Cardiac septum (tissue), 1 donor: ENCODE measurements at places on chromosomes 1 and 21.

GRCh38 chr1:203308328-203308922 is 3.1 kb downstream of the BTG2 start:
- no peak for DNase-seq

GRCh38 chr1:51000160-51000559 is 30.1 kb downstream of the CDKN2C start:
- DNase-seq = no peak

GRCh38 chr1:206568779-206569352 is 43.4 kb downstream of the EIF2D start:
- no peak for DNase-seq

DNA sequence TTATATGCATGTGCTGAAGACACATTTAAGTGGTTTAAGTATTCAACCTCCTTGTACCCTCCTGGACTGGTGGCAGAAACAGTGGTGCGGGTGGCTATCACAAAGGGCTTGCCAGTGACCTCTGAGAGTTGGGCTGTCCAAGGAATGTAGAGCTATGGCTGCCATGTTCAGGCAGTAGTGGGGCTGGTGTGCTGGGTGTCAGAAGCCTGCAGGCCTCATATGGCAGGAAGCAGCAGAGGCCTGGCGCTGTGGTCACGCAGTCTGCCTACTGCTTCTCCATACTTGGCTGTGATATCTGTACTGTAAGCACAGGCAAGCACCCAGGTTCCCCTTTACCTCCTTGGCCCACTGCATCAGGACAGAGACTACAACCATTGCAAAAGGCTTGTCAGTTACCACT is 870.0 kb downstream of the LRRIQ3 start:
- no peak for DNase-seq

DNA sequence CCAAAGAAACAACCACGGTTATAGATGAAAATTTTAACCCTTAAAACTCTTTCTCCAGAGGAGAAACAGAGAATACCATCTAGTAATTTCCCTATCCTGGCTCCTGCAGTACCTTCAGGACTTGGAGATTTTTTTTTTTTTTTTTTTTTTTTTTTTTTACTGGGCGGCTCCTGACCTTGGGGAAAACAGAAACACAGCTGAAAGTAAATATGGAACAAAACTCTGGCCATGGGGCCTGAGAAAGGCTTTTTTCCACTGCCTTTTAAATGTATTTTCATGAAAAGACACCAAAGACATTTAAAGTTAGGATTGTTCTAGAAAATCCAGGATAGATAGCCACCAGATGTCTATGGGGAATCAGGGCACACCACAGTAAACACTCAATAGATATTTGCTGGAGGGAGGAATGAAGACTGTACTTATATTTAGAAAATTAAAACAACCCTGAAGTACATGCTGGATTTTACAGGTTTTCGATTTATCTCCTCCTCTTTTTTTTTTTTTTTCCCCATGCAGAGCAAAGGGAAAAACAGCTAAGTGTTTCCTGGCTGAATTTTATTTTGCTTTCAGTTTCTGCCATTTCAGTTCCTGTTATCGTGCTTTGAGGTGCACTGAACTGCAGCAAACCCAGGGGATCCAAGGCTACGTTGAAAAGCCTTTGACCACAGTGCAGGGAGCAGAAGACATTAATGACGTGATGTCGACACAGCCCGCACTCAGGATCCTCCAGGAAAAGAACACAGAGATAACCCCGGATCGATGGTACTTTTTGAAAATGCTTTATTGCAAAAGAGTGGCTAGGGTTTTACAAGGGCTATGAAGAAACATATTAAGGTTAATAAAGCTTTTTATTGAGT is 35.7 kb upstream of the CNN3 start:
- no peak for DNase-seq

DNA sequence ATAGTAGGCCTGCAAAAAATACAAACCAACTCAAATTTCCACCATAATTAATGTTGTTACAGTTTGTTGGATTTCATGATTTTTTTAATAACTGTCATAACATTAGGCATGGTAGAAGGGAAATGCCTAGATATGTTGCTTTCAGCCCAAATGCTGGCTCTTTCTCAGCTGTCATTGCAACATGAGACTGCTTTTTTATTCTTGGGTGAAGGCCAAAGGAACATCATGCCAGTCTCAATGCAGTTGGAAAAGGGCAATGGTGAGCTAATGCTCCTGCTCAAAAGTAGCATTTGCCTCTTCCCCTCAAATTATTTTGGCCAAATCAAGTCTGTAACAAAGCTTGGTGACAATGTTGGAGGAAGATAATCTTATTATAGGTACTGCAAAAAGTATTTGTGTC is 877.7 kb upstream of the PRMT6 start:
- DNase-seq = no peak

DNA sequence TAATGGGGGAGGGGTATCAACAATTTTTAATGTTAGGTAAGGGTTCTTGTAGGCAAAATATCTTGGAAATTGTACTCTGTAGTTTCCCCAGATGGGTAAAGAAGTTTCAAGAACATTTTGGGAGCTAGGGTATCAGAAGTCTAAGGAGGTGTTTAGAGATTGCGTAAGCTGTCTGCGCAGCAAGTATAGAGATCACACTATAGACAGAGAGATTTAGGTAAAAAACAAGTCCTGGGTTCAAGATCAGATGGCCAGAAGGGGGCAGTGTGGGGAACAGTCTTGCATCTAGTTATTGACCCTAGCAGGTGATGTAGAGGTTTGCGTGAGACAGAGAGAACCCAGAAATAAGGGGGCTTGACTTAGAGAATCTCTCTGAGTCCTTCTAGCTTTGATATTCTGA is 80.8 kb downstream of the S1PR1 start:
- no peak for DNase-seq

GRCh38 chr1:100597061-100597741 is 59.3 kb downstream of the GPR88 start:
- no peak for DNase-seq

GRCh38 chr1:31786366-31787060 is 22.4 kb upstream of the ADGRB2 start:
- DNase-seq = no peak

DNA sequence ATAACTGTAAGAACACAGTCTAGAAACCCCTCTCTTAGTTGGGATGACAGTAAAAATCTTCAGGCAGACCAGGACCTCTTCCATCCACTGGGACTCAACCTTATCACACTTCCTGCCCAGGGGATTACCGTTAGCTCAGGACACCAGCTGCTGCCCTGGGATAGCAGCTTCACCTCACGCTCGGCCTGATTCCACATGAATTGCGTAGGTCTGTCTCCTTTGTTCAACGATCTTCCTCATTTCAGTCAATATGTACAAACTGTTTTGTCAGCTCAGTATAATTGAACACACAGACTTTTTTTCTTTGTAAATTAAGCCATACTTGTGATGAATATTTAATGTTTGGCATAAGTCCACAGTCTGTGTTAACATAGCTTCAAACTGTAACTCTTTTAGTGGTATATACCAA is 290.4 kb downstream of the GRIK1 start:
- no peak for DNase-seq

- DNase-seq = no peak
Measured at GRCh38 chr1:229943988-229944743, 122.9 kb upstream of the GALNT2 start.

GRCh38 chr21:46492851-46493250 is 34.2 kb downstream of the DIP2A start:
- DNase-seq = no peak

- no peak for DNase-seq
Measured at GRCh38 chr1:56206391-56206790, 373.0 kb downstream of the PLPP3 start.

DNA sequence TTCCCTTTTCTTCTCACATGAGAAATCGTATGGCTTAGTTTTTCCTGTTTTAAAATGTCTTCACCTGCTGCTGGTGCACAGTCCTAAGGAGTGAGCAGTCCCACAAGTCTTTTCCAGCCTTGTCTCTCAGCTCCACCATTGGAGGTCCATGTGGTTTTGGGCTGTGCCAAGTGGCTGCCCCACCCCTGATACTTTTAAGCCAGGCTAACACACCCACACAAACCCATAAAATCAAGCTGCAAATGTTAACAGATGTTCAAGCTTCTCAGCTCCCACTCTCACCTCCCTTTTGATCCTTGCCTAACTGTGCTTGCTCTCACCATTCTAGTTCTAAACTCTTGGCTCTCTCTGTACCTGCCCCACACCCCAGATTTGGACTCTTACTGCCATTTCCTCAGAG is 74.5 kb upstream of the COL24A1 start:
- DNase-seq = no peak

GRCh38 chr1:218878369-218878768 is 295.3 kb upstream of the LYPLAL1 start:
- DNase-seq = no peak

DNA sequence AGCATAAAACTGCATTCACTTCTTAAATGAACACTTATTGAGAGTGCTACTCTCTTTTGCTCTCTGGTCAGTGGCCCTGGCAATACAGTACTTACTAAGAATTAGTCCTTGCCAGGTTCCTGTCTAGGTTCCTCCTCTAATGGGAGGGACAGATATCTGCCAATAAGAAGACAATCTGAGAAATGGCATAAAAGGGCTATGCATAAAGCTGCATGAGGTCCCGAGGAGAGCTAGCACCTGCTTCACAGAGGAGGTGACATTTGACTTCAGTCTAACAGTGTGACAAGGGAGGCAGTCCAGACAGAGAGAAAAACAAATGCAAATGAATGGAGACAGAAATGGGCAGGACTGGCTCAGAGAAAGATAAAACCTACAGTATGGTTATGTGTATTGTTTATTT is 357.1 kb upstream of the SGIP1 start:
- DNase-seq = no peak

GRCh38 chr21:43345746-43346409 is 81.1 kb downstream of the SIK1 start:
- DNase-seq = no peak

DNA sequence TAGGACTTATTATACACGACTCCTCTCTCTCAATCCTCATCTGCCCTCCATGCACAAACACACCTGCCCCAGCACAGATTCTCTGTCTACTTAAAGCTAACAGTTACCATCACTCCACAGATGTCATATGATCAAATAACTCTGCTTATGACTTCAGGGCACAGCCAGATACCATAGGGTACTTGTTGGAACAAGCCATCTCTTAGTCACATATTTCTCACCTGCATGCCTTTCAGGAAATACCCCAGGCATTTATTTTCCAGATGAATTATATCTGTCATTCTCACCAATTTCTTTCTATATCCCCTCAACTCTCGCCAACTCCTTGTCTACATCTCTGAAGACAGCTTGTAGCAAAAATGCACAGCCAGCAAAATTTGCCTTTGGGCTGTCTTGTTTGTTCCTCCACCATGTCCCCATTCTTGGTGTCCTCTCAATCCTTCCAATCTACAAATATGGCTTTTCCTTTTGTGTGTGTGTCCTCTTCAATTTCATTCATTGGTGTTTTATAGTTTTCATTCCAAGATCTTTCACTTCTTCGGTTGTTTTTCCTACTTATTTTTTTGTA is 353.9 kb upstream of the CAMK1G start:
- DNase-seq = no peak

GRCh38 chr1:212233321-212233720 is 51.9 kb upstream of the PPP2R5A start:
- no peak for DNase-seq

DNA sequence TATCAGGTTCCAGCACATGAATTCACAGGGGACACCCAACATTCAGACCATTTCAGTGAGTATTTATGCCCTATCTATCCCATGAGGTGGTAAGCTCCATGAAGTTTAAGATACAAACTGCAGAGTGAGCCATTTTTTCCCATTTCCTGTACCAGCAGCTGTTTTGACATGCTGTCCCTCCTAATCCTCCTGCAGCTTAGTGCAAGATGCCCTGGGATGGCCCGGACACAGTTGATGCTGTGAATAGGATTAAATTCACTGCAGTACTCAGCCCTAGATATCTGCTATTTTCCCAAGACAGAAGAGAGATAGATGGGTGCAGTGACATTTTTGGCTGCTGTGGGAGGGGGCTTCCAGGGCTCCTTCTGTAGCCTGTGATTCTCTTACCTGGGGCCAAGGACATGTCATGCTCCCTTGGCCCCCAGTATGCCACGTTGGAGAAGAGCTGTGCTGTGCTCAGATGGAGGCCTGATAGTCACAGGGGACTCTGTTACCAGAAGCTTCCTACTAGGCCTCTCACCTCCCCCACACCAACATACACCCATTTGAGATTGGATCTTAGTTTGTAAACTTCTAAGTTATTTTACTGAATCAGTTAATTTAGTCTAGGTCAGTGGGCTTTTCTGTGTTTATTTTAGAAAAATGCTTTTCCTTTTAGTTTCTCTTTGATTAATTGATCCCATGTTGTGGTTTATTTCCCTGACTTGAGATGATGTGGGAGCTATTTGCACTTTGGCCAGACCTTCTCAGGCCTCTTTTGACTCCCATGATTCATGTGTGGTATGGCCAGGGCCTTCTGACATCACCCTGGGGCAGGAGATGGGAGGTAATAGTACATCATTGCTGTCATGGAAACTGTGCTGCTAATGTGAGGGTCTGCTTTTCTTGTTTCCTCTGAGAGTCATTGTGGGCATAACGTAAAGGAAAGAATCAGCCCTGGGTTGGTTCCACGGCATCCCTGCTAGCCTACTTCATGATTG is 92.6 kb downstream of the ST3GAL3 start:
- DNase-seq = no peak

- DNase-seq = no peak
Measured at GRCh38 chr1:185823467-185823866, 89.3 kb downstream of the HMCN1 start.

DNA sequence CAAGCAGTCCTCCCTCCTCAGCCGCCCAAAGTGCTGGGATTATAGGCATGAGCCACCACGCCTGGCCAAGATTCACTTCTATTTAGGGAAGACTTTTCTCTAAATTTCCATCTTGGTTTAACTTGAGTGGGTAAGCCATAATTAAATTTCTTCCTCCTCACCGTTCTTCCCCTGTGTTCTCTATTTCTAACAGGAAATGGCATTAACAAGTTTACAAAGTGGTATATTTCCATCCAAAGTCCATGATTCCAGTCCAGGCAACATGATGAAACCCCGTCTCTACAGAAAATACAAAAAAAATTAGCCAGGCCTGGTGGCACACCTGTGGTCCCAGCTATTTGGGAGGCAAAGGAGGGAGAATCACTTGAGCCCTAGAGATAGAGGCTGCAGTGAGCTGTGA is 92.1 kb downstream of the ZFYVE9 start:
- DNase-seq = no peak

DNA sequence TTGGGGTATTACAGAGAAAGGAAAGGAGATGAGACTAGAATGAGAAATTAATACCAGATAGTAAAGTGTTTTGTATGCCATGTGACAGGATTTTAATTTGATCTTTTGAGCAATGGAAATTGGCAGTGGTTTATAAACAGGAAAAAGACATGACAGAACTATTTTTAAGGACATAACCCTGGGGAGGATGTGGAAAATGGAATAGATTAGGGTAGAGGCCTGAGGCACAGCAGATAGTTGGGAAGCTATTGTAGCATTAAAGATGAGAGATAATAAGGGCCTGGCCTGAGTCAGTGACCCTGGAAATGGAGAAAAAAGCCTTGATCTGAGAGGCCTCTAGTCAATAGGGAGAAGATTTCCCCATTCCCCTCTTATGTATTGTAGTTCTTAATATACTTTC is 22.1 kb upstream of the KCNA3 start:
- no peak for DNase-seq

DNA sequence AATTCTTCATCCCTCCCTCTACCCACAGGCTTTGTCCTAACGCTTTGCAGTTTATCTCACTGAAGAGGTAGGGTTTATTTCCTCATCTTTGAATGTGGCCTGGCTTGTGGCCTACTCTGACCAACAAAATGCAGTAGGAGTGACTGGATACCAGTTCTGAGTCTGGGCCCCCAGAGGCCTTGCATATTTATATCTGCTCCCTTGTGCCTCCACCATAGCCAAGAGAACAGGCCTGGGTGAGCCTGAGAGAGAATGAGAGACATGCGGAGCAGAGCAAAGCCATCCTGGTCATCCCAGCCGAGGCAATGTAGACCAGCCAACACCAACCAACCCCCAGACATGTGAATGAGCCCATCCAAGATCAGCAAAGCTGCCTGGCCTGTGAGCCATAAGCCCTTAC is 30.3 kb downstream of the SMIM12 start:
- no peak for DNase-seq
